CD4-positive, alpha-beta T cell treated with Interleukin-10 for 1 hour (primary cell): ENCODE measurements at places on chromosomes 1 and 21.
A peak's percentile ranks its signal among the peaks of the same experiment; 100 is the strongest.

- DNase-seq, result no peak
These were observed 22.0 kb downstream of the TSPAN2 start for GRCh38 chr1:115067161-115067859.

GRCh38 chr1:205585169-205585834 is 46.5 kb downstream of the ELK4 start:
- DNase-seq, result no peak

DNA sequence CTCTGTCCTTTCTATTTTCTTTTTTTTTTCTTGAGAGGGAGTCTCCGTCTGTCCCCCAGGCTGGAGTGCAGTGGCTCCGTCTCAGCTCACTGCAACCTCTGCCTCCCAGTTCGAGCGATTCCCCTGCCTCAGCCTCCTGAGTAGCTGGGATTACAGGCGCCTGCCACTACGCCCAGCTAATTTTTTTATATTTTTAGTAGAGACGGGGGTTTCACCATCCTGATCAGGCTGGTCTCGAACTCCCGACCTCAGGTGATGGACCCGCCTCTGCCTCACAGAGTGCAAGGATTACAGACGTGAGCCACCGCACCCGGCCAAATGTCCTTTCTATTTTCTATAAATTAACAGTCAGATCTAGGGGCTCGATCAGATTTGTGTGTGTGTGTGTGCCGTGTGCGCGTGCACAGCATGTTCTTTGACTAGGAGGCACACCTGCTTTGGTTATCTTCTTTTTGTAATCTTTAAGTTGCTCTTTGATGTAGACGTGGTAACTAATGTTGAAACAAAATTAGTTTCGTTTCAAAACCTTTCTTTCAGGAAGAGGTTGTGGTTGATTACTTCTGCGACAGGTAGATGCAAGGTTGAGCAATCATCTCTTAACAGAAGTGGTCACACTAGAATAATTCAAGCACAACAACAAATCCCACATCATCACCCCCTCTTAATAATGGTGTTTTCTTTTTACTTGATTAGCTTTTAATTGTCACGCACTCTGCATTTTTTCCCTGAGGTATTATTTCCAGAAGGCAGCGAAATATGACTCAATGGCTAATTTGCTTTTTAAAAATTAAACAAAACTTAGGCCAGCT is 779 bp upstream of the DEGS1 start:
- DNase-seq, result peak; percentile 79

DNA sequence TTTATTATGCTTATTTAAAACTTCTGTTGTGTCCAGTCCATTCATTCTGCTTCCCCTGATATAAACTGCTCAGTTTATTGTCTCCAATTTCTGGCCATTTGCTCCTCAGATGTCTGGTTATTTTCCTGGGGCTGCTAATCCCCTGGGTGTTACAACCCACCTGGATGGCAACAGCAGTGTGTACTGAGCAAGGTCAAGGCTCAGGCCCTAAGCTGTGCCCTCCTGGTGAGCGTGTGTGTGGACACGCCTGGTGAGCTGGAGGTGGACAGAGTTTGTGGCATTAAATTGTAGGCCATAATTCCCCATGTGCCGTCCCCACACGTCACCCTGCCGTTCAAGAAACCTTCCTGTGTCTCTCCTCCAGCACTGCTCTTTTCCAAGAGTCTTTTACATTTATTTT is 18.1 kb upstream of the KIF1B start:
- no peak for DNase-seq

DNA sequence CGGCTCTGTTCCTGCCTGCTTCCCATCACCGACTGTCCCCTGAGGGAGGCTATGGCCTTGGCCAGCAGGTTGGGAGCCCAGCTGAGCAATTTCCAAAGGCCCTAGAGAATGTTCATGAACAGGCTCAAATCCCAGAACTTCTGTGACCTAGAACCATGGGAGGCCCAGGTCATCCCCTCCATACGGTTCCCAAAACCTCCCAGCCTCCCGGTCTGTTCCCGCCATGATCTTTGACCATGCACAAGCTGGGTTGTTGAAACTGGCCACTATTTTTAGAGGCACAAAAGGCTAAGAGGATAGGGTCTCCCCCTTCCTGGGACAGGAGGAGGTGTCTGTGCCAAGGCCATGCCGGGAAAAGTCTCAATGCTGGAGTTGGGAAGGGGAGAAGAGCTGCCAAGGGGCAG is 27.5 kb downstream of the EPHA2 start:
- no peak for DNase-seq

DNA sequence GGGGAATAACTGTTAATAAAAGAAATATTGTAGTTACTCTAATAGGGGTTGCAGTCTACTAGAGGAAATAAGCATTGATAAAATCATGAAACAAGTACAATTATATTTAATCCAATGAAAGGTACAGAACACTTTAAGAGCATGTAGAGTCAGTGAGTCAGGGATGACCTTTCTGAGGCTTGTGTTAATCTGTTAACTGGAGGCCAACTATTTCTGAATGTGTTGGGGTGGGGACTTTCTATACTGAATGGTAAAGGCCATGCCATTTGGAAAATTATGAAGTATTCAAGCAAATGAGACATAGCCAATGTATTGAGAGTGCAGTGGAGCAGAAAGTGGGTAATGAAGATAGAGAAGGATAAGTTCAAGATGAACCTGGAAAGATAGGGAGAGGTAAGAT is 646.2 kb downstream of the ADGRL2 start:
- DNase-seq, result no peak

GRCh38 chr1:22210636-22211035 is 67.7 kb upstream of the WNT4 start:
- no peak for DNase-seq

DNA sequence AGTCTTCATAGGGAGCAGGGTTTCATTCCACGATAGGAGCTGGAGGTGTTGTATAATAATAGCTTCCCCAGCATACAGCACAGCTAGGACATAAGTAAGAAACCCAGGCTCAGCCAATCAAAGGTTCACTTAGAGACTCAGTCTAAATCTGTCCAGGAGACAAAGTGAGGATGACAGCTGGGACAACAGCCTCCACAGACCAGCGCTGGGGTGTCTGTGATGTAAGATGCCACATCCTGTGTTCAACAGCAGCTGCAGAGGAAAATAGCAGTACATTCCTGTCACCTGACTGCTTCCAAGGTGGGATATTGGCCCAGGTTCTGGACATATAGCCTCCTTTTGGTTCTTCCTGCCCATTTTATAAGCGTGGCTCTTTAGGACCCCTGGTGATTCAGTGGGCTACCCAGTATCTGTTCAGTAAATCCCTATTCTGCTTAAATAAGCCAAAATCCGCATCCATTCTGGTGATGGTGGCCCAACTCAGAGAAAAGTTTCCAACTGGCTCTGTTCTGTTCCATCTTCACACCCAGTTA is 176.8 kb upstream of the SYT6 start:
- peak; percentile 41 for DNase-seq

DNA sequence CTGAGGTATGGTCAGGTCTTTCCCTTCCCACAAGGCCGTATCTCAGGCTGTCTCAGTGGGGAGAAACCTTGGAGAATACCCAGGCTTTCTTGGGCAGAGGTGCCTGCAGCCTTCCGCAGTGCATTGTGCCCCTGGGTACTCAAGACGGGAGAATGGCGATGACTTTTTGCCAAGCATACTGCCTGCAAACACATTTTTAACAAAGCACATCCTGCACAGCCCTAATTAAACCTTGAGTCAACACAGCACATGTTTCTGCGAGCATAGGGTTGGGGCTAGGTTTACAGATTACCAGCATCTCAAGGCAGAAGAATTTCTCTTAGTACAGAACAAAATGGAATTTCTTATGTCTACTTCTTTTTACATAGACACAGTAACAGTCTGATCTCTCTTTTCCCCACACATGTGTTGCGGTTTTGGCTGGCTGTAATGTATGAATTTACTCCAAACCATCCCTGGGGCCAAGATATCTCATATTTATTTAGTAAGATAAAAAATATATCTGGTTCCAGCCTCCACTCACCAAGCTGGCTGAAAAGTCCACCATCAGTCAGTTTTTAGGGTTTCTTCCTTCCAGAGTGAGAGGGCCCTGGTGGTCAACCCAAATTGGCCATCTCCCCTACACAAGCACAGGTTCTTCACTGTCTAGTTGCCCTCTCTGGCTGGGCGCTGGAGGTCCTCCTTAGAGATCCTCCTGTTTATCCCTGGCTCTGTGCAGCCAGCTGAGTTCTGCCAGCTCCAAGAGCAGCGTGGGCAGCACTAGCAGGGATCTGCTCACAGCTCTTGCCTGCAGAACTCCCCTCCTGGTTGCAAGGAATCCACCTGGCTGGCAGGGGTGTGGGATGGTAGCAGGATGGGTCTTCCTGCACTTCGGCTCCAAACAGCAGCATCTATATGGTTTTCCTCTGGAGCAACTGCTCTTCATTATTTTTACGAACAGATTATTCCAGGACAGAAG is 2.6 kb downstream of the FAAH start:
- DNase-seq, result no peak

DNA sequence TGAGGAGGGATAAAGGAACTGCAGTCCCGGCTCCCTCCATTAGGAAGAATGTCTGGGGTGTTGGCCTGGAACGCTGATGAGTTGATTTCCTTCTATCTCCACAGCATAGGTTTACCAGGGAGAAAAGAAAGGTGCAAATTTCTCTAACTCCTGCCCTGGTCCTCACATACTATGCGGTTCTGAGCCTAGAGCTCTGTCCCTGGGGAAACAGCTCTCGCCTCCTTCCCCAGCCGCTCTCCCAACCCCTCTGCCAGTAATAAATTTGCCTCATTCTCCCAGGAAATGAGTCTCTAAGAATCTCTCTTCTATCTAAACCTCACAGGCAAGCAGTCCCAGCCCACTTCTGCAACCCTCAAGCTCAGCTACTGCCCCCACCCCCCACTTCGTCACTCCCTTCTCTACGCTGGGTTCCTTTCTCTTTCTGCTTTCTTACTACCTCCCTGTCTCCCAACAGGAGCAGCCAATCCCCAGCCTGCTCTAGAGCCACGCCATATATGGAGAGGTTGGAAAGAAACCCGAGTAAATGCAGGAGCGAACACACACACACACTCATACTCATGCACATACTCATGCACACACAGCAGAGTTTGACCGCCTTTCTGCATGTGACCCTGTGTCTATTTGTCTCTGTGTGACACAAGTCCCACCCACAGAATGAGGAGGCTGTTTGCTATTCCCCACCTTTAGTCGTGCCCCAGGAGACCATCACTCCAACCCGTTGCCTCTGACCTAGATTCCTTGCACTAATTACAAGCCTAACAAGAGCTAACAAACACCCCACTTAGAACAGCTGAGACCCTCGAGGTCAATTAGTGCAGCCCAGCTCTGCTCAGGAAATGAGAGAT is 13.4 kb downstream of the PLEKHO1 start:
- DNase-seq, result no peak

DNA sequence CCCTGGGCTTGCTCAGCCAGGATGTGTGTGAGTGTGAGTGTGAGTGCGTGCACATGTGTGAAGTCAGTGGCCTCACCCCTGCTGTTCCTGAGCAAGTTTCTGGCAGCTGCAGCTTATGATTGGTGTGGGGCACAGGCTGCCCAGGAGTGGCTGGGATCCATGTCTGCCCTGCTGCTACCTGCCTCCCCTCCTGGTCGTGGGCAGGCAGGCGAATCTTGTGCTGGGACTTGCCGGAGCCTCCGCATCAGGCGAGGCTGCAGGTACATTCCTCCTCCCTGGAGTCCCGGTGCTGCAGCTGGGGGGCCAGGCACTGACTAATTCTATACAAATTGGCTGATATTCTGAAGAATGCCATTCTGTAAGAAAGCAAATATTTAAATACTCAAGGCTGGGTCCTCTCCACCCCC is 85.6 kb upstream of the WNT4 start:
- no peak for DNase-seq

DNA sequence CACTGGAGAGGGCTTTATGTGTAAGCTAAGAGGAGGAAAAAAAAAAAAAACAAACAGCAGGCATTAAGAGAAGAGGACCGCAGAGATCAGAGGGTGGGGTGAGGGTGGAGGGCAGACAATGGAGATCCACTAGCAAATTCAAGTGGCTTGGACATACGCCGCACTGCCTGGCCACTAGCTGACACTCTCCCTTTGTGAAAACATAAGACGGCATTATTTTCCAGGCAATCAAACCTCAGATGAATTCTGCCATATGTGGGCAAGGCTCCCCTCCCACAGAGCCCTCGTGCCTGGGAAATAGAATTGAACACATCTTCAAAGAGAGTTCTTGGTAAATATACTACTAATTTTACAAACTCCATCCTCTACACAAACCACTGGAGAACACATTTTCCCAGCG is 53.6 kb downstream of the ERG start:
- DNase-seq, result no peak

GRCh38 chr1:171116676-171117075 is 26.0 kb downstream of the FMO3 start:
- no peak for DNase-seq

DNA sequence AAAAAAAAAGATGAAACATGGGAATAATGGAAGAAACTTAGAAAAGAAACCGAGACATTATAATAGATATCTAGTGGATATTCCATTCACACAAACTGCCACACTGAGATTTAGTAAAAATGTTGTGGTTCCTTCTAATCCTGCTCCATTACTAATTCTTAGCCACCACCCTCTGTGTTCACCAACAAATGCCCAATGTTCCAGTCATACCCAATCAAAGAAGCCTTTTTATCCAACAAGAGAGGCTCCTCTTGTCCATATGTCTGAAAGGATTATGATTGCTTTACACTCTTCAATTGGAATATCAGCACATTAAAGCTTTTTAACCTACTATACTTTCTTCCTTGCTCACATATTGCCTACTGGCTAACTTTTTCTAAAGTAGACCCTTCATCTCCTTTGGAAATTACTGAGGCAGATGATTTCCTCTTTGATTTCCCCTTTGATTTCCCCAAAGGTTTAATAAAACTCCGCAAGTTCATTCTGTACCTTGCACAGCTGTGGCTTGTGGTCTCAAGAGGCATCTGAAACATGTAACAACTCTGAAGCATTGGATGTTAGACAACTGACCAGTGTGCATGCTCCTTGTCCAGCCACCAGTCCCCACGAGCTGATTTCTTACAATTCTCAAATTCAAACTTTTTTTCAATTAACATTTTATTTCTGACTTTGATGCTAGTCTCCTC is 305.6 kb upstream of the LYPLAL1 start:
- no peak for DNase-seq

GRCh38 chr1:240758296-240758695 is 146.3 kb upstream of the GREM2 start:
- no peak for DNase-seq

DNA sequence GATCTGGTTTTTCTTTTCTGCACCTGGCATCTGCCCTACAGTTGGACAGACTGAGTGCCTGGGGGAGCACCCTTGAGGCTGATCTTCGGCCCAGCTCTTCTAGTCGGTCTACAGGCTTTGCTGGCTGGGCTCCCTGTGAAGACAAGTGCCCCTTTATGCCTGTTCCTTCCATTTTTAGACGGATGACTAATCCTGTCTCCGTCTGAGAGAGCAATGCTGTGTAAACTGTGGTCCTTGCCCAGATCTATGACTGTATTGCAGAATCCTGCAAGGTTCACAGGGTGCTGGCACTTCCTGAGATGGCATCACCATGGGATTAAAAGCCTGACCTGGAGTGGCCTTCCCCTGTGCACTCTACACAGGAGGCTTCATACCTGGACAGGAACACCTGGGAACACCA is 47.6 kb upstream of the SAMD13 start:
- no peak for DNase-seq
